ENCODE measurements at places on chromosomes 6 and 20.

GRCh38 chr6:27141529-27142015 is 105.9 kb upstream of the PRSS16 start:
- DNase-seq = no peak

DNA sequence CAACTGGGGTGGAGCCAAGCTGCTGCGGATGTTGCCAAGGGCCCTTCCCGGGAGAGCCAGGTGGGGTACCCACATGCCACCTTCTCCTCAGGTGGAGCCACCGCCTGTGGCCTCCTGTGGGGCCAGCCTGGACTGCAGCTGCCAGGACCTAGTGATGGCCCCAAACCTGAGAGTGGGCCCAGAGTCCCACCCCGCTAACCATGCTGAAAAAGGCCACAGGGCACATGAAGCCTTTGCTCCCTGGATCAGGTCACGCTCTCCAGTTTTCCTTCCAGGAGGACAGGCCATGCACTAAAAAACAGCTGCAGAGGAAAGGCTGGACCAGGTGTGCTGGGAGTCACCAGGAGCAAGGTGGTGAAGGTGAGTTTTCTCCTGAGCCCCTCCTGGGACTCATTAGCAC is 73.9 kb upstream of the SLC22A16 start:
- DNase-seq = no peak

DNA sequence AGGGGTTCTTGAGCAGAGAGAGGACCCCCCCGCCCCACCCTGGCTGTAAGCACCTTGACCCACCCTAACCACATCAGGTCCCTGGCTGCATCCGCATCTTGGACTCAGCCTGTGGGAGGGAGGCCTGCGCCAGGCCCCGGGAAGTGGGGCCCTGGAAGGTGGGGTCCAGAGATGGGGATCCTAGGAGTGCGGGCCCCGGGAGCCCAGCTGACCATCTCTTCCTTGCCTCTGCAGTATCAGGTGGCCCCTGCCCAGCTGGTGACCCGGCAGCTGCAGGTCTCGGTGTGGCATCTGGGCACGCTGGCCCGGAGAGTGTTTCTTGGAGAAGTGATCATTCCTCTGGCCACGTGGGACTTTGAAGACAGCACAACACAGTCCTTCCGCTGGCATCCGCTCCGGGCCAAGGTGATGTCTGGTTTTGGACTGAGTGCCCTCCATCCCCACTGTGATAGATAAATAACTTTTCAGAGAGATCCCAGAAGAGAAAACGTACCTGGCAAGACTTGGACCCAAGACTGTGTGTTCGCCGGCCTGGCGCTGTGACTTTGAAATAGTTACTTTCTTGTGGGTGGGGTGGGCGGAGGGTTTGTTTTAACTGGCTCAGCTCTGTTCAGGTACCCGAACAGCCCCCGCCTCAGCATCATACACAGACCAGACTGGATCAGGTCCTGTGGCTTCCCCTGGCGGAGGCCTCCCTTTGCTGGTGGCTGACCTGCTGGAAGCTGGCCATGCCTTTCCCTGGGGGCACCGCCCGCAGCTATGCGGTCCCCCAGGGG is 62.0 kb downstream of the EZR start:
- no peak for DNase-seq

GRCh38 chr6:128047989-128048388 is 147.1 kb upstream of the THEMIS start:
- DNase-seq = no peak

DNA sequence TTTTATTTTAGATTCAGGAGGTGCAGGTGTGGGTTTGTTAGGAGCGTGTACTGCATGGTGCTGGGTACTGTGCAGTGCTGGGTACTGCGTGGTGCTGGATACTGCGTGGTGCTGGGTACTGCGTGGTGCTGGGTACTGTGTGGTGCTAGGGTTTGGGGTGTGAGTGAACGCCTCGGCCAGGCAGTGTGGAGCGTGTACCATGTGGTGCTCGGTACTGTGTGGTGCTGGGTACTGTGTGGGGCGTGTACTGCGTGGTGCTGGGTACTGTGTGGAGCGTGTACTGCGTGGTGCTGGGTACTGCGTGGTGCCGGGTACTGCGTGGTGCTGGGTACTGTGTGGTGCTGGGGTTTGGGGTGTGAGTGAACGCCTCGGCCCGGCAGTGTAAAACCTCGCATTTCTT is 62.9 kb downstream of the WDR27 start:
- no peak for DNase-seq

GRCh38 chr6:47202644-47203205 is 107.0 kb downstream of the TNFRSF21 start:
- no peak for DNase-seq

DNA sequence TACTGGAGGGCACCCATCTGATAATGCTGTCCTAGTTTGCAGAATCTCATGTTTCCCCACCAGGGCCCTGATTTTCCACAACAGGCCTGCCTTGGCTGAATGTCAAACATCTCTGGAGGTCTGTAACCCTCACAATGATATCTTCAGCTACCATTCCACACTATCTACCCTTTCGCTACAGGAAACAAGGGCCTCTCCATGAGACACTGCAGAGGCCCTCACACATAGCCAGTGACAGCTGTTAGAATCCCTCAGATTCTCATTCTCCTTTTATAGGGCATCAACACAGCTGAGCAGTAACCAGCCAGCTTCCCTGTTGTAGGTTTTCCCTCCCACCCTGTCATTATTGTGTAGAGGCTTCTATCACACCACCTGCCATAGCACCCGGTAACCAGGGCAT is 29.6 kb upstream of the MICB start:
- no peak for DNase-seq

DNA sequence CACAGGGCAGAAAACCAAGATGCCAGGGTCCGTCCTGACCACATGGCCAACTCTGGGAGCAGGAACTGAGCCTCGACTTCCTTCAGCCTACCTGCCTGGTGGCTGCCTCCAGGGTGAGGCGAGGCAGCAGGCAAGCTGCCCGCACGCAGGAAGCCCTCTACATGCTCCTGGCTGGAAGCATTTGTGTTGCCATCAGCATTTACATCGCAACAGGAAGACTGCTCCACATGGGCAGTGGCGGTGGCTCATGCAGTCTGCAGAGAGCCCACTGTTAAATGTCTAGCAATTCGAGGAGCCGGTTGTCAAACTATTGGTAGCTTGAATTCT is 233.8 kb downstream of the SYNDIG1 start:
- DNase-seq = no peak

- no peak for DNase-seq
These were observed 239.3 kb downstream of the OGFRL1 start for GRCh38 chr6:71527886-71528285.

Measured in central memory CD8-positive, alpha-beta T cell (primary cell).